Ovary (tissue), 10 donors: ENCODE measurements at places on chromosomes 4 and X. TPM values are rescaled to one million over a fixed set of nuclear protein-coding genes. Genes with fewer than 3 reads are reported as not detected.

Gene UGDH
- total RNA-seq, result 58.8 TPM

DNA sequence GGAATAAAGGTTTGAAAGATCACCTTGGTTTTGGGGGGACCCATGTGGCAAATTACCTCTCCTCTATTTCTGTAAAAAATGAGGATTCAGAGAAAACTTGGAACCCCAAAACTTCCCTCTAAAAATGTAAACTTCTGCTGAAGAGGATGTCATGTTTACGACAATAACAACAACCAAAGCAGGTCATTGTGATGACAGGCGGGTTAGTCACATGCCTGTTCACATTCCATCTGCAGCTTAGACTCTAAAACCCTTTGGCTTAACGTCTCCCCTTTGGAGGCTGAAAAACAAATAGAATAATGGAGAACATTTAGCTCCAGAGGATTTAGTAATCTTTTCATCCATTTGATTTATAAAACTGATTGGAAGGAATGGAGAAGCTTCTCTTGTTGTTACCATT is 75.0 kb upstream of the FAM9C start:
- DNase-seq, result no peak

- no peak for DNase-seq
Measured at GRCh38 chr4:111639120-111639690, 506.0 kb upstream of the FAM241A start.

DNA sequence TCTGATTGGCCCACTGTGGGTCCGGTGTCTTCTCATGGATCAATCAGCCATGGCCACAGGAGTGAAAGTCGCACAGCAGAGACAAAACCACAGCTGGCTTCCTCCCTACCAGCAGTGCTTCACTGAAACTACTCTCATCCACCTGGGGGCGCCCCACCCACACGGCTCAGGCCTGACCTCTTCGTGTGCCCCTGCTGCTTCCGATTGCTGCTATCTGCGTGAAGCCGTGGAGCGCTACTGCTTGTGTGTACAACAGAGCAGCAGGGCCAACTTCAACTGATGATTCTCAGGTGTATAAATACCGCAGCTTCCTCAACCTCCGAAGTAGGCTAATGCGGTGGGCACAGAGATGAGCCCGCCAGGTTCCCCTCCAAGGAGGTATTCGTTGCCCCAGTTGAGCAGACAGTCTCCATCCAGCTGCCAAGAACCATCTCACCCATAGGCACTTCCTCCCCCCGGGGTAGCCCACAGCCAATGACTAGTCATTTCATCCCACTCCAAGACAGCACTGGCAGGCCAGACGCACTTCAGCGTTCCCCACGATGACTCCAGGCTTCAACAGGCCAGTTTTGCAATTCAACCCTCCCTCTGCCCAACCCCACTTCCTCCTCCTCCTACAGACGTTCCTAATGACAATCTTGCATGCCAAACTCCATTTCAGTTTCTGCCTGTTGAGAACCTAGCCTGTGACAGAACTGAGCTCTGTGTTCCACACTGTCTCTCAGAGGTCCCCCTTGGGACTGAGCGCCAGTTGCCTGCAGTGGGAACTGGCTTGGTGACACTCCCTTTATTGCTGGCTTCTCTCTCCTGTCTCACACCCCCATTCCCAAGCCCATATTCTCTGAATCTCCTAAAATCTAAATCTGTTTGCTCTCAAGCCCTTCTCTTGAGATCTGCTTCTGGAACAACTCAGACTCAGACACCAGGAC is 41.3 kb upstream of the ATP6AP2 start:
- no peak for DNase-seq

GRCh38 chr4:8181844-8182243 is 17.2 kb upstream of the SH3TC1 start:
- no peak for DNase-seq

Gene USP26
- not detected for total RNA-seq

- no peak for DNase-seq
Measured at GRCh38 chrX:78383594-78383993, 56.2 kb upstream of the CYSLTR1 start.

Gene ADAM29
- not detected for total RNA-seq

DNA sequence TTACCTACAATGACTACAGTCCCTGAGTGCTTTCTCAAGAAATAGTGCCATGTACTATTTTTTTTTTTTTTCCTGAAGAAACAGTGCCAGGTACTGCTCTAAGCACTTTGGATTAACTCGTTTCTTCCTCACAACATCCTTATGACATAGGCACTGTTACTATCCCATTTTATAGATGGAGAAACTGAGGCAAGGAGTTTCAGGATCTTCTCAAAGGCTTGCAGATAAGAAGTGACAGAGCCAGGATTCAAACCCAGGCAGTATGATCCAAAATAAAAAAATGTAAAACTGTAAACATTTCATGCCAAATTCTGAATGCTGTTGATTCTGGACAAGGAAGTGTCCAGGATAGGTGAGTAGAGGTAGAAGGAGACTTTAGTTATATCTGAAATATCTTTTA is 1.1 kb downstream of the FANCB start:
- DNase-seq, result no peak

DNA sequence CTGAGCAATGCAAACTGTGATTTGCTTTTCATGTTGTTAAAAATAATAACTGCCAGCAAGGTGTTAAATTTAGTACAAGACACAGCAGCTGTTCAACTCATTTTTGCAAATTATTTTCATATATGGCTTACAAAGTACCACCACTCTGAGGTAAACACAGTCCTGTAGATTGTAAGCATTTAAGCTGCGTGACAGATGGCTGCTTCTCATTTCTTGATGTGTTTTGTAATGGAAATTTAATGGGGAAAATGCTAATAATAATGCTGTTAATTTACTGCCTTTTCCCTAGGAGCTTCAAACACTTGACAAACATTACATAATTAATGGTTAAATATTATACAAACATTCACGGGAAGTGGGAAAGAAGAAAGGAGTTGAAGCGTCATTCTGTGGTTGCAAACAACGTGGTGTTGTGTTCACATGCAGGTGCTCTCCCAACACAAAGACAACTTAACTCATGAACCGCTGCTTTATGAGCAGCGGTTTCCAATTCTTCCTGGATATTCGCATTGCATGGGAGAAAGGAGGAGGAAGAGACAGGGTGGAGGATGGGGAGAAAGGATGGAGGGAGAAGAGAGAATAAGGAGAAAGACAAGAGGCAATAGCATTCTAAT is 236.8 kb upstream of the VCX start:
- no peak for DNase-seq

GRCh38 chr4:127479031-127479622 is 153.6 kb upstream of the INTU start:
- no peak for DNase-seq

- DNase-seq, result no peak
Measured at GRCh38 chr4:172871381-172871780, 297.2 kb upstream of the GALNT7 start.

Gene MAGIX
- 1.4 TPM for total RNA-seq

Gene POF1B
- total RNA-seq, result 0.83 TPM

GRCh38 chr4:19748519-19749479 is 502.9 kb upstream of the SLIT2 start:
- DNase-seq, result peak; percentile 69

- no peak for DNase-seq
Measured at GRCh38 chr4:112765317-112765974, 128.5 kb downstream of the LARP7 start.

Gene MRFAP1
- total RNA-seq, result 300 TPM

GRCh38 chr4:142331132-142331531 is 515.0 kb downstream of the INPP4B start:
- DNase-seq, result peak; percentile 31

Gene TNMD
- total RNA-seq, result 1.6 TPM

GRCh38 chr4:98722000-98722399 is 63.6 kb upstream of the TSPAN5 start:
- DNase-seq, result no peak

GRCh38 chr4:78707268-78707667 is 68.9 kb upstream of the BMP2K start:
- no peak for DNase-seq

GRCh38 chrX:105263801-105264200 is 43.3 kb upstream of the TEX13A start:
- no peak for DNase-seq

Gene SLAIN2
- total RNA-seq, result 81.7 TPM

DNA sequence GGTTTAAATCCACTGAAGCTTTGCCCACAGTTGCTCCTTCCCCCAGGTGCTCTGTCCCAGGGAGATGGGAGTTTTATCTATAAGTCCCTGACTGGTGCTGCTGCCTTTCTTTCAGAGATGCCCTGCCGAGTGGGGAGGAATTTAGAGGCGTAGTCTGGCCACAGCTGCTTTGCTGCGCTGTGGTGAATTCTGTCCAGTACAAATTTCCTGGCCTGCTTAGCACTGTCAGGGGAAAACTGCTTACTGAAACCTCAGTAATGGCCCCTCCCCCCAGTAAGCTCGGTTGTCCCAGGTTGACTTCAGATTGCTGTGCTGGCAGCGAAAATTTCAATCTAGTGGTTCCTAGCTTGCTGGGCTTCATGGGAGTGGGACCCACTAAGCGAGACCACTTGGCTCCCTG is 40.1 kb downstream of the UGT2B17 start:
- no peak for DNase-seq

Gene POU4F2
- not detected for total RNA-seq

Gene MTNR1A
- total RNA-seq, result not detected

GRCh38 chr4:55547918-55548317 is 1.2 kb upstream of the CLOCK start:
- no peak for DNase-seq

DNA sequence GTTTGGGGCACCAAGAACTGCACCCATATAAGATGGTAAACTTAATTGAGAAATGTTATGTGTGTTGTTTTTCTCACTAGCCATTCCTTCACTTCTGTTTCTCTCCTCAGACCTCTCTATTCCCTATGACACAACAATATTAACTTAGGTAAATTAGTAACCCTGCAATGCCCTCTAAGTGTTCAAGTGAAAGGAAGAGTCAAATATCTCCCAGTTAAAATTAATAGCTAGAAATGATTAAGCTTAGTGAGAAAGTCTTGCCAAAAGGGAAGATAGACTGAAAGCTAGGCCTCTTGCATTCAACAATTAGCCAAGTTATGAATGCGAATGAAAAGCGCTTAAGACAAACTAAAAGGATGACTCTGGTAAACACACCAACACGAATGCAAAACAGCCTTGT is 132.9 kb upstream of the KLF8 start:
- no peak for DNase-seq

Gene SHROOM4
- total RNA-seq, result 7.2 TPM

GRCh38 chrX:34918091-34918736 is 24.4 kb upstream of the FAM47B start:
- DNase-seq, result no peak

DNA sequence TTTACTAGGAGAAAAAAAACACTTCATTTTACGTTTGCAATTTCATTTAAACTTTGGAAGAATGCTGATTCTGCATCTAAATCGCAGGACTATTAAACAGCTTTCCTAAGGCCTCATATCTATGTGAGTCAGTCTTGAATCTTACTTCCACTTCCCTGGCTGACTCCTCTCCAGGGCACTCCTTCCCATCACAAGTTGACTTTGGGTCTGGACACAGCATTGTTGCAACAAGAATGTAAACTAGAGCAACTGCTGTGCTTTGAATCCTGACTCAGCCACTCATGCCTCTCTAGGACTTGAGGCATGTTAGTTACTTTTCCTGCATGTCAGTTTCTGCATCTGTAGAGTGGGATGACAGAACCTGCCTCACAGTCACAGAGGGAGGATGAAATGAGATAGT is 413.8 kb downstream of the FAT4 start:
- no peak for DNase-seq

GRCh38 chr4:108054025-108054638 is 64.4 kb downstream of the HADH start:
- no peak for DNase-seq

GRCh38 chrX:21711848-21712197 is 46.1 kb downstream of the SMPX start:
- DNase-seq, result no peak

Gene GPR173
- 11.7 TPM for total RNA-seq

Gene ADGRA3
- 23.8 TPM for total RNA-seq

Gene SCD5
- 203 TPM for total RNA-seq

Gene FAM47E
- total RNA-seq, result 2.3 TPM

Gene TMEM144
- 5.6 TPM for total RNA-seq

- DNase-seq, result no peak
Measured at GRCh38 chrX:116417214-116417613, 19.2 kb upstream of the SLC6A14 start.
